ENCODE measurements at places on chromosomes 16 and 17. TPM values are rescaled to one million over a fixed set of nuclear protein-coding genes. Genes with fewer than 3 reads are reported as not detected.

DNA sequence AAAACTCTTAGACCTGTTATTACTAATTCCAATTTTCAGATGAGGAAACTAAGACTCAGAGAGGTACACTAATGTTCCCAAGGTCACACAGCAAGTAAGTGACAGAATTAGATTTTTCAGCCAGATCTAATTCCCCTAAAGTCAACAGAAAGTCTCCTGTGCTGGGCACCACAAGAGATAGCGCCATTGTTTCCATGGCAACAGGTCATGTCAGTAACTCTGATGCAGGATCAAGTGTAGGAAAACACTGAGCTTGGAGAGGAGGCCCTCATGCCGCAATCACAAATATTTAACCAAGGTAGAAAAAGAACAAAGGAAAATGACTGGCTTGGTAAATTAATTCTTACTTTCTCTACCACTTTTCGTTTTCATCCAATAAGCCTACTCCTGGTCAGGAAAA lies 166.0 kb upstream of the CDH13 start:
- no peak for DNase-seq

GRCh38 chr17:46039592-46040186 lies 40.6 kb downstream of the STH start:
- DNase-seq = no peak

DNA sequence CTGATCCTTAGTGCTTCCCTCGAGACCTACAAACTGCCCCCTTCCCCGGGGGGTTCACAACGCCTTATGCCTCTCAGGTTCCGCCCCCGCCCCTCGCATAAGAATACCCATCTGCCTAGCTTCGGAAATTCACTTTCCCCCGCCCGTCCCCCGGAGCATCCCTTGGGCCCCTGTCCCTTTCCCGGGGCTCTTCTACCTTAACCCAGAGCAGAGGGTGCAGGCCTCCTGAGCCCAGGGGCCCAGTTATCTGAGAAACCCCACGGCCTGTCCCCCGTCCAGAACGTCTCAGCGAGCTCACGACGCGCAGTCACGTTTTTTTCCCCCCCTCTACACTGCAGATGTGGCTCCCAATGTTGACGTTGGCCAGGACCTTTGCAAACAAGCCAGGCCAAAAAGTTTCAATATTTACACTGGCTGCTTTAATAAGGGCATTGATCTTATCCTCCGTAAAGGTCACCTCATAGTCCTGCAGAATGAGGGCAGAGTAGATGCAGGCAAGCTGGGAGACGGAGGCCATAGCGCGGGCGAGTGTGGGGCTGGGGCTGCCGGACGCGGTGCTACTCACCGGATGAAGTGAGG lies 1.4 kb upstream of the NBR1 start:
- peak; percentile 25 for DNase-seq

DNA sequence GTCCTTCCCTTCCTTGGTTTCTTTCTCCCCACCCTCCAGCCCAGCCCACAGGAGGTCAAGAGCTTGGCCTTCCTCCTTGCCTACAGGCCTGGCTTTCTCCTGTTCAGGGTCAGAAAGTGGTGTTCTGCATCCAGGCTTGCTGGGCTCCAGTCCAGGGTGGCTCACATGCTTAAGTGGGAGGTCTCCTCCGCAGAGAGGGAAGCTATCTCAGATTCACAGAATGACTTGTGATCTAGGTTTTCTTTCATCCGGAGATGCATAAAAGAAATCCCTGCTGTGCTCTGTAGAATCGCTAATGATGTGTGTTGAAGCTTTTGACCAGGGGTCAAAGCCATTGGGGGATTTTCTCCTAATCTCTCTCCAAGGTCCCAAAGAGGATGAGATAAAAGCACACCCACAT lies 382.3 kb upstream of the EEF2KMT start:
- no peak for DNase-seq

The ZNF469 gene
- total RNA-seq = not detected

The HASPIN gene
- 71.3 TPM for total RNA-seq

The CHP2 gene
- total RNA-seq = not detected

The CACNG5 gene
- total RNA-seq = not detected
